Mesendoderm (in vitro differentiated cells): ENCODE measurements at places on chromosomes 7 and 10.

- DNase-seq = no peak
These were observed 4.4 kb upstream of the EGR2 start for GRCh38 chr10:62820586-62820985.

DNA sequence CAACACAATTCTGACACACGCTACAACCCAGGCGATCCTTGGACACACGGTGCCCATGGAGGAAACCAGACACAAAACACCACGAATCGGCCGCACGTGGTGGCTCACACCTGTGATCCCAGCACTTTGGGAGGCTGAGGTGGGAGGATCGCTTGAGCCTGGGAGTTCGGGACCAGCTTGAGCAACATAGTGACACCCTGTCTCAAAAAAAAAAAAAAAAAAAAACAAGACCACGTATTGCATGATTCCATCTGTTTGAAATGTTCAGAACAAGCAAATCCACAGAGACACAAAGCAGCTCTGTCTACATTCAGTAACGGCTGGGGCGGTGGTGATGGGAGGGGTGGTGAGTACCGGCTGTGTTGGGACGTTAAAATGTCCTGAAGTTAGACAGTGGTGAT lies 25.2 kb downstream of the ADAP1 start:
- DNase-seq = no peak

DNA sequence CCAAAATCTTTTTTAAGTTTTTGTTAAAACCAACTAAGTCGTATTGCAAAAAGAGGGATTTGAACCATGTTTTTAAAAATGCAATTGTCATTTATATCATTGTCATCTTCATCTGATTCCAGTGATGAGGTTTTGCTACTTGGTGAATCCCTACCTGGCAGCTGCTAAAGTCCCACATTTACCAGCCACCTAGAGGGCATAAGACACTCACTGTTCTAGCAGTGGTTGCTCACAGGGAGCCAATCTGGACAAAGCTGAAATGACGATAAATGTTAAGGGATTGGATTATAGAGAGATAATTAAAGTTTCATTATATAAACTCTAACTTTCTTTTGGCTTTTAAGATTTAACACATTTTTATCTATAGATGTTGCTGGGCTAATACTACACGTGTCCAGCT lies 18.7 kb downstream of the KIFBP start:
- no peak for DNase-seq

- no peak for DNase-seq
These were observed 117.1 kb downstream of the KMT2E start for GRCh38 chr7:105131033-105131656.

DNA sequence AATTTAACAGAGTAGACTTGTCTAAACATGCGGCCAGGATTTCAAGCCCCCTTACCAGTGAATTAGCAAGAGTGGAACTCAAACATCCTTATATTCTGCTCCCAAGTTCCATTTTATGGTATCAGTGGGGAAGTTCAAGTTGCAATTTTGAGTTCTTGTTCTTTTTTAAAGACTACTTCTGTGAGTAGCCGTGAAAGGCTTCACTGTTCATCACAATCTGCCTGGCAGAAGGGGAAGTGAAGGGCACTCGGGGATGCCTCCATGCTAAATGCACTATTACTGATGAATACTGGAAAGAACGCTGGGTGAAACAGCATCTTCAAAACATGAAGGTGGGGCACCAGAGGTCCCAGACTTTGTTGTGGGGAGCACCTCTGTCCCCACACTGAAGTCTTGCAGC lies 22.4 kb upstream of the FGL2 start:
- no peak for DNase-seq

DNA sequence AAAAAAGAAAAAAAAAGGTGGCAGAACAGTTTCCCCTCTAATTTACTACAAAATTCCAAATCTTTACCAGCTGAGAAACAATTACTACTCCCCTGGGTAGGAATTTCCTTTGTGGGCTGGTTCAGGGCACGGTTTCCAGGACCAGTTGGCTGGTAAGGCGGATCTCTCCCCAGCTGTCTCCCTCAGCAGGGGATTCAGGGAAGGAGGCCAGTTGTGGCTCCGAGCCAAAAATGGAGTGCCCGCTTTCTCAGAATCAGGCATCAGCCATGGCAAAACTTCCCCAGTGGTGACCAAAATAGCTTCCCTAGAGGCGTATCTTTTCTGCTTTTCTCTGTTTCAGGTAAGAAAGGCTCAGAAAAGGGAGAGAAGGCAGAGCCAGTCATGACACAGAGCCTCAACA lies 91.2 kb downstream of the ZNF22 start:
- DNase-seq = no peak

DNA sequence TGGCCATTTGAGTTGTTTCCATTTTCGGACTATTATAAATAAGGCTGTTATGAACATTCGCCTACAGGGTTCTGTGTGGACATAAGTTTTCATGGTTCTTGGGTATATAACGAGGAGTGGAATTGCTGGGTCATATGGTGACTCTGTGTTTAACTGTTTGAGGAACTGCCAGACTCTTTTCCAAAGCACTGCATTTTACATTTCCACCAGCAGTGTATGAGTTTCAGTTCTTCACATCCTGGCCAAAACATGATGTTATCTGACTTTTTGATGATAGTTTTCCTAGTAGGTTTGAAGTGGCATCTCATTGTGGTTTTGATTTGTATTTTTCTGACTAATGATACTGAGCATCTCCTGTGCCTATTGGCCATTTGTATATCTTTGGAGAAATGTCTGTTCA lies 5.4 kb downstream of the SUV39H2 start:
- DNase-seq = no peak

DNA sequence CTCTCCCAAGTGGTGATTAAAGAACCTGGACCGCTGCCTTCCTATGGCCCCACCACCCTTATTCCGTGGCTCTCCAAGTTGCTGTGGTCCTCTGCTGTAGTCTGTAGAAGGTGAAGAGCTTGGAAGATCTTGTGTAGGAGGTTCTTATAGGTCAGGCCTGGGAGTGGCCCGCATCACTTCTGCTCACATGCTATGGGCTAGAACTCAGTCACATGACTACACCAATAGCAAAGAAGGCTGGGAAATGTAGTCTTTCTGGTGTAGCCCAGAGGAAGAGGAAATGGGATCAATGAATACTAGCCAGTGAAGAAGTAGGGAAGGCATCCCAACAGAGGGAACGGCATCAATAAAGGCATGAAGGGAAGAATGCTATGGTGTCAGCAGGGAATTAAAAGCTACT lies 41.3 kb upstream of the AOAH start:
- DNase-seq = peak; percentile 74
